ENCODE measurements at places on chromosomes 1 and 21.

- DNase-seq = no peak
Measured at GRCh38 chr1:21326861-21327344, 36.6 kb upstream of the ECE1 start.

DNA sequence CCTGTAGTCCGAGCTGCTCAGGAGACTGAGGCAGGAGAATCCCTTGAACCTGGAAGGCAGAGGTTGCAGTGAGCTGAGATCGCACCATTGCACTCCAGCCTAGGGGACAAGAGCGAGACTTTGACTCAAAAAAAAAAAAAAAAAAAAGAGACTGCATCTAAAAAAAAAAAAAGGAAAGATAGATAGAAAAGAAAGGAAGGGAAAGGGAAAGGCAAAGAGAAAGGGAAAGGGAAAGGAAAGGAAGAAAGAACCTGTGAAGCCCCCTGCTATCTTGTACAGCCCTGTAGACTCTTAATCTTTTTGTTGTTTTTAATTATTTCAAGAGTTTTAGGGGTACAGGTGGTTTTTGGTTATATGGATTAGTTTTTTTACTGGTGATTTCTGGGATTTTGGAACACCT, 46.0 kb upstream of the MUTYH start:
- DNase-seq = no peak

DNA sequence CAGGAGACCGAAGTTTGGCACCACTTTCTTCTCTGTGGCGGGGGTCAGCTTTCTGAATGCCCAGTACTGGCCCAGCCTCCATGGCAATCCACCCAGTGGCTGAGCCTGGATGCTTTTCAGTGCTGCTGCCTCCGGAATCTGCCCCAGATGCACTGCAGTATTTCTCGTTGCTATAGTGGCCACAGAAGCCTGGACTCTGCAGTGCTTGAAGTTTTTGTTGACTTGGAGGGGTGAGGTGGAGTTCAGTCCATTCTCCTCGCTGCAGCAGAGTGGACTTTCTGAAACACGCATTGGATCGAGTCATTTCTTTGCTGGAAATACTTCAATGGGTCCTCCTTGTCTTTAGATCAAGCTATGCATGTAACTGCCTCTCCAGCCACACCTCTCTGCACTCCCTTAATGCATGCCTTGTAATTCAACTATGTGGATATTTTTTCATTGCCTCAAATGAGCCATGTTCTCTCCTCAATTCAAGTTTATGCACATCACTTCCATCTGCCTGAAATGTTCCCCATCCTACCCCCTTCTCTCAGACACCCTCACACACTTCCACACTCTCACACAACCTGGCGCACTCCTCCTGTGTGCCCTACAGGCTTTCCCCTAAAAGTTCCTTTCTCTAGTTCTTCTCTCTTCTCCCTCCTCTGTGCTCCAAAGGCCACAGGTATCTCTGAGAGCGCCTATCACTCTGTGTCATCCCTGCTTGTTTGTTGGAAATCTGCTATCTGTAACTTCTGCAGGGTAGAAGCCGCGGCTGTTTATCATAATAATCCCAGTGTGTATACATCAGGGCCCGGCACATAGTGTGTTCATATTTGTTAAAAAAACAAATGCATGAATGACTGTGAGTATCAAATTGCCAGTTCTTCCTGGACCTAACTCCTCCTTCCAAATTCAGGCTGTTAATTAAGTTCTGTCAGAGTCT, 16.5 kb downstream of the ADAM30 start:
- DNase-seq = no peak

- no peak for DNase-seq
Measured at GRCh38 chr21:38388203-38388602, 110.1 kb downstream of the ERG start.

- no peak for DNase-seq
Measured at GRCh38 chr1:111201275-111202090, 1.0 kb upstream of the DENND2D start.
